ENCODE measurements at places on chromosomes 5 and 9.

DNA sequence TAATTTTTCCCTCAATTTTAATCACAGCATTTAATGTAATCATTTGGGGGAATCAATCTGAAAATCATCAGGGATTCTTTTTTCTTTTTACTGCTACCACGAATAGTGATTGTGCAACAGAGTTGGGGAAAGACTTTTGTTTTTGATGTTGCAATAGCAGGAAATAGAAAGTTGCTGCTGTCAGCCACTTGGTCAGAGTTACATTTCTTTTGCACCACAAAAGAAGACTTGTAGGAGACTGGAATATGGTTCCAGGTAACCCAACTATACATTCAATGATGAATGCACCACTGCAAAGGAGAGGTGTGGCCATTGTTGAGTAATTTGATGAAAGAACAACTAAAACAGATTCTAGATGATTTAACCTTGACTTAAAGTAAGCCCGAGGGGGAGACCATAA is 46.3 kb upstream of the PALM2AKAP2 start:
- no peak for DNase-seq

- DNase-seq: no peak
These were observed 169.5 kb upstream of the POC5 start for GRCh38 chr5:75886706-75887105.

DNA sequence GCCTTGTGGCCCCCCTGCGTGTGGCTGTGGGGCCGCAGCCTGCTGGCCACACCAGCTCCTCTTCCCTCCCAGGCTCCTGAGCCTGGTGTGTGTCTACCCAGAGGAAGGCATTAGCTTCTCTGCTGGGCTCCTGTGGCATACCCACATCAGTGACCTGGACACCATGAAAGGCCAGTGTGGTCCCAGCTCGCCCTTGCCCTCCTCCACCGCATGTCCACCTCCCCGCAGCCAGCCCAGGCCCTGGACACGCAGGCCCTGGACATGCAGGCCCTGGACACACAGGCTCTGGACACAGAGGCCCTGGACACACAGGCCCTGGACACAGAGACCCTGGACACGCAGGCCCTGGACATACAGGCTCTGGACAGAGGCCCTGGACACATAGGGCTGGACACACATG is 153.4 kb upstream of the PPP1R26 start:
- no peak for DNase-seq

- no peak for DNase-seq
These were observed 35.5 kb downstream of the RAPGEF1 start for GRCh38 chr9:131704141-131704983.

DNA sequence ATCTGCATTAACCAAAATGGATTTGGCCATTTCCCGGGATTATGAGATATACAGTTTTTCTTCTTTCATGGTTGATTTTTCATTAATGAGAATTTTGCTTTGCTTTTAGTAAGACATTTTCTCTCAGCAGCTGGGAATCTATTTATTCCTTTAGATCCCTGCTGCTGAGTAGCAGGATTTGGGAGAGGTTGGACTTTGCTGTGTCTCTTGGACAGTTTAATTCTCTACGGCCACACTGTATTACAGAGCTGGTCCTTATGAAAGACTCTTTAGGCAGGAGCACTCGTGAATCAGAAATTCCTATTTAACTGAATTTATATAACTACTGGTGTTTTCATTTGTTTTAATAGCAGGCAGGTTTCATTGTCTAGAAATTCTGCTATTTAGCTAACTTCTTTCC is 1.6 kb downstream of the UNC13B start:
- no peak for DNase-seq

GRCh38 chr5:10335711-10336470 is 17.6 kb upstream of the MARCHF6 start:
- no peak for DNase-seq

DNA sequence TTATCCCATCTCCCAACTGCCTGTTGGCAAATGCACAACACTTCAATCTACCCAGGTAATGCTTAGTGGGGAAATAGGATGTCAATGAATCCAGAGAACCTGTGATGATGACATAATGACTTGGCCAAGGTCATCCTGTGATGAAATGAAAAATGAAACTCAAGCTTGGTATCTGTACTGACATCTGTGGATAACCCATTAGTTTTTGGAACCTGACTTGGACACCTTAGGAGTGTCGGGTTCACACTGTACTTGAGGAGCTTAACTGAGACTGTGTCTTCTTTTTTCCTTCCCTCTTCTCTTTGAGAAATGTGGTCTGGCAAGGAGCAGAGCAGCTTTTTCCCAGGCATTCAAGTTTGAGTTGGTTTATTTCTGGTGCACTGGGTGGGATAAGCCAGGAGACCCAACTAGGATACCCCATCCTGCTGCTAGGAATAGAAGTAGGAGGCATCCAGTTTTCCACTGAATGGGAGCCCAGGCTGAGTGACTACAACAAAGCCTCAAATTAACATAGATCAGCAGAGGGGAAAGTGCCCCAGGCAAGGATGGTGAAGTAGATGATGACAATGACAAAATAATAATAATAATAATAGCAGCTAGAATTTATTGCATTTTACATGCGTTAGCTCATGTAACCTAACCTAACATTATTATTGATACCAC is 72.1 kb downstream of the ADRB2 start:
- DNase-seq: no peak

GRCh38 chr5:72123764-72124376 is 16.6 kb downstream of the MAP1B start:
- no peak for DNase-seq

DNA sequence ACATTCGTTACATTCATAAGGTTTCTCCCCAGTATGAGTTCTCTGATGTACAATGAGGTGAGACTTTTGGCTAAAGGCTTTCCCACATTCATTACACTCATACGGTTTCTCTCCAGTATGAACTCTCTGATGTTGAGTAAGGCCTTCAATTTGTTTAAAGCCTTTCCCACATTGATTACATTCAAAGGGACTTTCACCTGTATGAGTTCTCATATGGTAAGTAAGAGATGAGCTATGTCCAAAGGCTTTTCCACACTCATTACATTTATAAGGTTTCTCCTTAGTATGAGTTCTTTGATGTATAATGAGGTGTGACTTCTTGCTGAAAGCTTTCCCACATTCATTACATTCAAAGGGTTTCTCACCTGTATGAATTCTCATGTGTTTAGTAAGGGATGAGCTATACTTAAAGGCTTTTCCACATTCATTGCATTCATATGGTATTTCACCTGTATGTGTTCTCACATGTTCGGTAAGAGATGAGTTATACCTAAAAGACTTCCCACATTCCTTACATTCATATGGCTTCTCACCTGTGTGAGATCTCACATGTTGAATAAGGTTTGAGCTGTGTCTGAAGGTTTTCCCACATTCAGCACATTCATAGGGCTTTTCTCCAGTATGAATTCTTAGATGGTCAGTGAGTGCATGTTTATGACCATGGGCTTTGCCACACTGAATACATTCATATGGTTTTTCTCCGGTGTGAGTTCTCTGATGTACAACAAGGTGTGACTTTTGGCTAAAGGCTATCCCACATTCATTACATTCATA is 13.5 kb downstream of the ZFP37 start:
- no peak for DNase-seq

- DNase-seq: no peak
These were observed 12.5 kb upstream of the SHB start for GRCh38 chr9:38081356-38082108.

DNA sequence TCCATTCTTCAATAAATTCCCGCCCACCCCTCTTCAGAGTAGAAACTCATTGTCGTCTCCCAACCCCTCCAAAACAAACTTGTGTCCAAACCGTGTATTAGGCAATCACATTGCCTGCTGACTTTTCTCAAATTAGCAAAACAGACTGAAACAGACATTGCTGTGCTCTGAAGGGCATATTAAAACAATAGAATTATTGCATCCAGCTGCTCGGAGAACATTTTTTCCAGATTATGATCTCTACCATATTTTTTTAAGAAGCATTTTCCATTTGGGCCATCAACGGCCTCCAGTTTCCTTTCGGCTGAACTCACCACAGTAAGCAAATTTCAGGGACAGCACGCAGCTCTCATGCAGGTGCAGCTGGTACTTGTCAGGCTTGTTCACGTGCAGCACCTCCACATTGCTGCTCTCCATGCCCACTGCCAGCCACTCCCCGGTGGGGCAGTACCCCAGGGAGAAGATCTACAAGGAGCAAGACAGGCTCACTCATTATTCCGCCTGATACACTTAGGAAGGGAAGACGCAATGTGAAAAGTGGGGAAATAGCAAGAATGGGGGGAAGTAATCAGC is 104.1 kb downstream of the TLE1 start:
- DNase-seq: no peak

GRCh38 chr9:76717613-76718012 is 46.6 kb upstream of the PCA3 start:
- DNase-seq: no peak

DNA sequence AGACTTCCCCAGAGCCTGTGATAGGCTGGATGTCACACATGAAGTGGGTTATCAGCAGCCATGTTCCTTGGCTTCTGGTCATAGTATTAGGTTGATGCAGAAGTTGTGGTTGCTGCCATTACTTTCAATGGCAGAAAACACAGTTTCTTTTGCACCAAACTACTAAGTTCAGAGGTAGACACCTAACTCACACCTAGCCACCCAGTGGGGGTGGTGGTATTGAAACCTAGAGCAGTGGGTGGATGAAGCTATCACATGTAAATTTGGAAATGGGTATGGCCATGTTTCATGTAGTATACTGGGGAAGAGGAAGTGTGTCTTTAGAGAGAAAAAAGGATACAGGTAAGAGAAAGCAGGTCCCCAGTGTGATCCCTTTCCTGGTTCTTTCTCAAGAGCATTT is 347.9 kb upstream of the SEMA6A start:
- no peak for DNase-seq

Measured in transverse colon (tissue), 4 donors.